GM12878 (cell line): ENCODE measurements at places on chromosomes 12 and 14. TPM values are rescaled to one million over a fixed set of nuclear protein-coding genes. Genes with fewer than 3 reads are reported as not detected.

CIT gene
- 35.7 and 38.2 TPM in 2 replicates for total RNA-seq

KCNH3 gene
- total RNA-seq = 0.08 and 0.29 TPM in 2 replicates

KCNK10 gene
- 0.13 TPM in 1 of 2 replicates, not detected in the other for total RNA-seq

PPHLN1 gene
- total RNA-seq = 68.2 and 73.6 TPM in 2 replicates

ACVR1B gene
- 0.28 and 0.58 TPM in 2 replicates for total RNA-seq

ART4 gene
- not detected in 2 replicates for total RNA-seq

GALNT9 gene
- not detected in 2 replicates for total RNA-seq

SSTR1 gene
- total RNA-seq = 0.05 TPM in 1 of 2 replicates, not detected in the other

ENO2 gene
- total RNA-seq = 65.4 and 65.5 TPM in 2 replicates

TFCP2 gene
- 22.3 and 24.3 TPM in 2 replicates for total RNA-seq

FAM181A gene
- not detected in 2 replicates for total RNA-seq

SLC2A14 gene
- 0.21 and 0.69 TPM in 2 replicates for total RNA-seq

PDE3A gene
- total RNA-seq = 2.1 and 2.2 TPM in 2 replicates

OR11H6 gene
- not detected in 2 replicates for total RNA-seq

C14orf39 gene
- not detected in 2 replicates for total RNA-seq

LGR5 gene
- total RNA-seq = 0.13 TPM in 1 of 2 replicates, not detected in the other

ARHGAP5 gene
- 12.2 and 13.4 TPM in 2 replicates for total RNA-seq

CEBPE gene
- total RNA-seq = 0.21 TPM in 1 of 2 replicates, not detected in the other

PRH2 gene
- not detected in 2 replicates for total RNA-seq

CLEC2A gene
- not detected in 2 replicates for total RNA-seq

PLA2G1B gene
- 2.5 TPM in 1 of 2 replicates, not detected in the other for total RNA-seq

LALBA gene
- not detected in 2 replicates for total RNA-seq

CTSG gene
- total RNA-seq = not detected in 2 replicates

KERA gene
- not detected in 2 replicates for total RNA-seq

MYO1H gene
- total RNA-seq = not detected in 2 replicates

ESRRB gene
- total RNA-seq = 0.18 TPM in 1 of 2 replicates, not detected in the other

RCOR1 gene
- total RNA-seq = 10.4 and 12.2 TPM in 2 replicates
